Caki2 (cell line): ENCODE measurements at places on chromosomes 2 and 18.

GRCh38 chr2:223598994-223599639 lies 3.0 kb downstream of the SCG2 start:
- DNase-seq = no peak

DNA sequence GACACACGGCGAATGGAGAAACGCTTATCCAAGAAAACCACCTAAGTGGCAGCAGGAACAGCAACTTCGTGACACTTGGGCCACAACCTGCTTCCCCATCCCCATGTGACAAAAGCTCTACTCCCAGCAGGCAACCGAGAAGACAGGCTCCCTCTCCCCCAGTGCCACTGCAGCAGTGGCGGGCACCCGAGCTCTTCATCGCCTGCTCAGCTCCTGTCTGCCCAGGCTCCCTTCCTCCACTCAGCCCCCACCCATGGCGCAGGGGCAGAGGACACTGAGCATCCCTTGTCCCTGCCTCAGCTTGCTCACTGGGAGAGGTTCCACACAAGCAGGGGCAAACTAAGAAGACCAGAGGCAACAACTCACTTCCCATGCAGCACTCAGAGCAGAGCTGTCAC lies 22.9 kb downstream of the SLC66A2 start:
- DNase-seq = no peak

DNA sequence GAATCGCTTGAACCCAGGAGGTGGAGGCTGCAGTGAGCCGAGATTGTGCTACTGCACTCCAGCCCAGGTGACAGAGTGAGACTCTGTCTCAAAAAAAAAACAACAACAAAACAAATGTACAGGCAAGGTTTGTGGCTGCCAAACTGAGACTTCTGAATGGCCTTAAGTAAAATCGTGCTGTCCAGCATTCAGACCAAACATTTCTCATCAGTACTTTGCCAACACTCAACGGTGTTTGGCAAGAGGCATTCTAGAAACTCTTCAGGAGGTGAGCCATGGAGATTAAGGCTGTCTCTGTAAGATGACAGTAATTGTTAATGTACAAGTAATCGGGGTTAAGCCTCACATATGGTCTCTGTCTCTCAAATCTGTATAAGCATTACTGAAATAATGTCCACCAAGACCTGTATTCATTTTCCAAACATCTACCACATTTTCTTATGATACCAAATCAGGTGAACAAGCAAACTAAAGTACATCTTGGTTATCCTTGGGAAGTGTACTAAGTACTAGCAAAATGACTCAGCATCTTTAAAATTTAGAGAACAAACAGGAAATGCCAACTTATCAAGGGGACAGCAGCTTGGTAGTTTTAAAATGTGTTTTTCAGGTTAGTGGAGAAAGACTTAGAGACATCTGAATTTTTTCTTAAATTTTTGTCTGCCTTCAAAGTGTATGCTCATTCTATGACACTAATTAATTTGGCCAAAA lies 29.3 kb downstream of the SERPINE2 start:
- no peak for DNase-seq

GRCh38 chr2:172574965-172575364 lies 19.1 kb downstream of the PDK1 start:
- no peak for DNase-seq

- DNase-seq = no peak
Measured at GRCh38 chr2:85675427-85675826, 7.4 kb upstream of the SFTPB start.

DNA sequence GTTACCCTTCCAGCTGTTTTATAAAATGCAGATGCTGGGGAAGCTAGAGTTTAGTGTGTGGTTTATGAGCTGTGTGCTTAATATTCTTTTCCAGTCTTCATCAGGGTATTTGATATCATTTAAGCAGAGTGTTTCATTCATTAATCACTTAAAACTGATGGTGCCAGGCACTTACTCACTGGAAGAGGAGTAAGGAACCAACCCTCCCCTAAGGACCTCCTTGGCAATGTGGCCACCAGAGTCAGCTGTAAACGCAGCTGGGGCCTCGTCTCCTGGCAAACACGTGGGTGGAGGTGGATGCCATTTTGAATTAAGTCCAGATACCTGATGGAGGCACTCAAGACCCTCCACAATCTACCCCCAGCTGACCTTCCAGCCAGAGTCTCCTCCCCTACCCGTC lies 331.6 kb downstream of the CLIP4 start:
- no peak for DNase-seq

DNA sequence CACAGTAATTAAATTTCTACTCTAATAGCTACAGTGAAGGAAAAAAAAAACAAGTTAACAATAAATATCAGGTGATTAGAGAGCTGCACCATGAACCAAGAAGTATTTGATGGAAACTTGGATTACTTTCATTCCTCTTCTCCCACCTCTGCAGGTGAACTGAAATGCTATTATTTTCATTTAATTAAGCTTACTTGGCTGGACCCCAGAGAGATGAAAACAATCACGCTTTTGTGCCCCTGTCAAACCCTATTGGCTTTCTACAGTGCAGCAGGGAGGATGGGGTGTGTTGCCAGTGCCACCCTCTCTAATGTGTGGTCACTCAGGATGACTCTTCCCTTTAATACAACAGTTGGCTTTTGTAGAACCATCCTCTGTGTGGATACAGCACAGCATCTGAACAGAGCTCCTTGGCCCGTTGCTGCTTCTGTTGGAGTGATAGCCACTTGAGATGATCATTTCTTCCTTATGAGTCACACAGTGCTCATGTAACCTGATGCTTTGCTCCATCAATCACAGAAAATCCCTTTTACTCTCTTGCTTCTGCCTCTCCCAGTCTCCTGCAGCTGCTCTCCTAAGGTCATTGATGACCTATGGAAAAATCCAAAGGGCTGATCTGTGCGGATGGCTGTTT lies 5.5 kb upstream of the ARL4C start:
- DNase-seq = peak; percentile 86

- no peak for DNase-seq
Measured at GRCh38 chr18:70036771-70037347, 89.2 kb upstream of the CD226 start.

GRCh38 chr2:226903179-226903578 lies 67.3 kb downstream of the RHBDD1 start:
- DNase-seq = no peak

- DNase-seq = no peak
Measured at GRCh38 chr2:224101820-224102630, 62.9 kb upstream of the SERPINE2 start.

DNA sequence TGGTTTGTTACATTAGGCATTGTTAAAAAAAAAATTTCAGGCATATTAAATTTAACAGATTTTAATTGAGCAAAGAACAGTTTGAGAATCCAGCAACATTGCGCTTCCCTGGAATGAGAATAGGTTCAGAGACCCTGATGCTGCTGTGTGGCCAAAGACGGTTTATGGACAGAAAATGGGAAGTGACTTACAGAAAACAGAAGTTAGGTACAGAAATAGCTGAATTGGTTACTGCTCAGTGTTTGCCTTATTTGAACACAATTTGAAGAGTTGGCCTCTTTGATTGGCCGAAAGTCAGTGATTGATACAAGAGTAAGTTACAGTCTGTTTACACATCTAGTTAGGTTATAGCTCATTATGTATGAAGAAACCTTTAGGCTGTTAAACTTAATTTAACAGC lies 6.0 kb upstream of the NEDD4L start:
- DNase-seq = no peak

DNA sequence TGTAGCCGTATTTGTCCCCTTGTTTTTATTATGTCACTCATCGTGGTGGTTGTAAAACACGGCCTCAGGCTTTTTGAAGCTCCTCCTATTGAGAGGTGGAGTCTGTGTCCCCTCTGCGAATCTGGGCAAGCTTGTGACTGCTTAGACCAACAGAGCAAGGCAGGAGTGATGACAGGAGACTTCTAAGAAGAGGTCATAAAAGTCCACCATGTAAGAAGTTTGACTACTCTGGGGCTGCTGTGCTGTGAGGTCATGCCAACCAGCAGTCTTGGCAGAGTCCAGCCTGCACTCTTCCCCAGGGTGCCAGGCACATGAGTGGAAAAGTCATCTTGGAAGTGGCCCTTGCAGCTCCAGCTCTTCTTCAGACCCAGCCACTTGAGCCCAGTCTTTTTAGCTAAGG lies 83.8 kb upstream of the SPTBN1 start:
- DNase-seq = no peak

DNA sequence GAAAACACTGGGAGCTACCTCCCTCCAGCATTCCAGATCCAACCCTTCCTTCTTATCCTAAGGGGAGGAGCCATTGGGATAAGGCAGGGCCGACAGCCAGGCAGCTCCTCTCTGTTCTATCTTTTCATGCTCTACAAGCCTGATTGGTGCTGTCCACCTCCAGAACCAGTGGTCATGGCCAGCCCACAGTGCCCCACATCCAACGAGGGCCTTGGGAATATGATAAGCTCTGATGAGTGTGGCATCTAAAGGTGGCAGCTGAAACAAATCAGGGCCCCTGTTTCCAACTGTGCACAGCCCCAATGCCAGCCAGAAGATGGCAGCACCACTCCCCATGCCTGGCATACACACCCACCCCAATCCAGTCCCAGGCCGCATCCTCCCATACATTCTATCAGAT lies 329.3 kb downstream of the C1D start:
- DNase-seq = peak; percentile 18
